ENCODE measurements at places on chromosomes 1 and 21. TPM values are rescaled to one million over a fixed set of nuclear protein-coding genes. Genes with fewer than 3 reads are reported as not detected.

Gene PCBP3
- total RNA-seq = 3.1 TPM

Gene BLACAT1
- 3.9 TPM for total RNA-seq

Gene CASP9
- 10.6 TPM for total RNA-seq

Gene KPRP
- total RNA-seq = not detected

Gene HHIPL2
- total RNA-seq = 0.27 TPM

Gene DMRTB1
- not detected for total RNA-seq

Gene TMEM61
- 4.4 TPM for total RNA-seq

Gene PERM1
- total RNA-seq = 0.39 TPM

Gene LORICRIN
- total RNA-seq = not detected

Gene HTR1D
- 3.5 TPM for total RNA-seq

Gene ELF3
- 200 TPM for total RNA-seq

Measured in HCT116 (cell line).